Upper lobe of right lung (tissue), 1 donor: ENCODE measurements at places on chromosomes 3 and 15. TPM values are rescaled to one million over a fixed set of nuclear protein-coding genes. Genes with fewer than 3 reads are reported as not detected.
A peak's percentile ranks its signal among the peaks of the same experiment; 100 is the strongest.

STARD5 gene
- 5.4 TPM for total RNA-seq

DNA sequence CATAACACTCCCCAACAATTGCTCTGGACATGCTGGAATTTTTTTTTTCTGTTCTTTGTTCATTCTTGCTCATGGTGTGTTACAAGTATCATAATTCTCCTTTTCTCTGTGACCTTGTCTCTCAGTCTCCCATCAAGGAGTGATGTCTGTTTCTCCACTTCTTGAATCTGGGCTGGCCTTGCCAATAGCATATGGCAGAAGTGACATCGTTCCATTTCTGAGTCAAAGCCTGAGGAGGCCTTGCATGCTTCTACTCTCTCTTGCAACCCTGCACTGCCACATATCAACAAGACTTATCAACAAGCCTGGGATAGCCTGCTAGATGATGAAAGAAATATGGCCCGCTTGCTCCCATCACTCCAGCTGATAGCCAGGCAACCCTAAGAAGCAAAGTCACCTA is 8.9 kb upstream of the ADPGK start:
- H3K27me3 ChIP-seq, result no peaks in the 10 kb centered on the region
- no peak overlapping the region for H3K4me3 ChIP-seq
- no peak overlapping the region for H3K27ac ChIP-seq
- H3K4me1 ChIP-seq, result peaks cover 4% of the 10 kb centered on the region

GRCh38 chr3:39637807-39638206 is 170.3 kb downstream of the MOBP start:
- no peak for DNase-seq
- no peak overlapping the region for H3K4me3 ChIP-seq
- H3K36me3 ChIP-seq, result no peaks in the 10 kb centered on the region
- H3K27ac ChIP-seq, result no peak overlapping the region

GRCh38 chr3:50557915-50558314 is 9.6 kb downstream of the C3orf18 start:
- no peaks in the 10 kb centered on the region for H3K36me3 ChIP-seq
- DNase-seq, result no peak
- H3K27ac ChIP-seq, result no peak overlapping the region
- no peaks in the 10 kb centered on the region for H3K4me1 ChIP-seq
- H3K4me3 ChIP-seq, result no peak overlapping the region

HEXA gene
- total RNA-seq, result 185 TPM

DNA sequence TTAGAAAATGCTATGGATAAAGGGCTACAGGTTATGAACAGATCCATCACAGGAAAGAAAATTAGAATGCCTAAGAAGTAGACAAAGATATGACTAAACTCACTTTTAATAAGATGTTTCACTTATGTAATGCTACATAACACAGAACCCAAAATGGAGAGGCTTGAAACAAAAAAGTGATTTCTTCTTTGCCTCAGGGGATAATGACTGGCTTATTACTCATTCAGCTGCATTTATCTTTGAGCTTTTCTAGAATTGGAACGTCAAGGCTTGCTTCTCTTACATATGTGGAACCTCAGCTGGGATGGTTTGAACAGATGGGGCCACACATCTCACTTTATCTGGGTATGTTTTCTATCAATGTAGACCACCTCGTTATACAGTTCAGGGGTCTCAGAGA is 120.6 kb upstream of the EPHA3 start:
- H3K27me3 ChIP-seq, result no peaks in the 10 kb centered on the region
- H3K4me1 ChIP-seq, result no peaks in the 10 kb centered on the region
- no peak overlapping the region for H3K27ac ChIP-seq
- DNase-seq, result no peak
- no peak overlapping the region for H3K4me3 ChIP-seq

- no peak overlapping the region for H3K4me3 ChIP-seq
- H3K27ac ChIP-seq, result no peak overlapping the region
- DNase-seq, result no peak
- no peaks in the 10 kb centered on the region for H3K36me3 ChIP-seq
- peaks cover 20% of the 10 kb centered on the region for H3K4me1 ChIP-seq
These were observed 18.1 kb downstream of the CSPG4 start for GRCh38 chr15:75694241-75695182.

DNA sequence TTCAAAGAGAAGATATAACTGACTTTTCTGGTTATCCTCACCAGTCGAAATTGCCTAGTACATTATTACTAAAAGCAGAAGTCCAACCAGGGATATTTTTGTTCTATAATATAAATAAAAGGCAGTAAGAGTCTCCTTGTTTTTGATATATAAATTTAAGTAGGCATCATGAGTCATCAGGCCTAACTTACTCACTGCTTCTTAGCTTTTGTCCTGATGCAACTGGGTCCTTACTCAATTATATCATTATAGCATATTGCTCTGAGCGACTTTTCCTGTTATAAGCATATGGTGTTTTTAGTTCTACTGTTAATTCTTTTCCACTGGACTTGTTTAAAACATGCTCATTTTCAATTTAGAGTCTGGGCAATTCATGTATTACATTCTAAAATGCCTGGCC is 910.1 kb downstream of the MCTP2 start:
- no peaks in the 10 kb centered on the region for H3K27me3 ChIP-seq
- no peaks in the 10 kb centered on the region for H3K4me1 ChIP-seq
- H3K27ac ChIP-seq, result no peak overlapping the region
- no peaks in the 10 kb centered on the region for H3K36me3 ChIP-seq
- DNase-seq, result no peak

RTP4 gene
- 5.6 TPM for total RNA-seq

- no peak for DNase-seq
- peak overlapping the region; percentile 93 for H3K4me3 ChIP-seq
- H3K36me3 ChIP-seq, result peaks cover 18% of the 10 kb centered on the region
These were observed 1.5 kb upstream of the MYNN start for GRCh38 chr3:169771497-169772304.

DNA sequence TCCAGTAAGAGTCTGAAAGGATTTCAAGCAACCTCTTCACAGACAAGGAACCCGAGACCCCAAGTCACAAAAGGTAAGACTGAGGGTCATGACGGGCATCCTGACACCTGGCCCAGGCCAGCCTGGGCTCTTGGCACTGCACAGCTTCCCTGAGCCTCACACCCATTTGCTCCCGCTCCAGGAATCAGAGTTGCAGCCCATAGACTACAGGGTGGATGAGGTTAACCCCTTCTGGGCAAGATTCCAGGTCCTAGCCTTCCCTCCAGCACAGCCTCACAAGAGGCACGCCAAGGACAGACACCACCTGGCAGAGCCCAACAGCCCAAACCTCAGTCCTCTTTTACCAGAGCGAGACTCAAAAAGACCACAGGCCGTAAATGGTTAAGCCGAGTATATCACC is 36.2 kb downstream of the RBPMS2 start:
- no peaks in the 10 kb centered on the region for H3K27me3 ChIP-seq
- peaks cover 13% of the 10 kb centered on the region for H3K4me1 ChIP-seq
- DNase-seq, result no peak
- H3K27ac ChIP-seq, result peak overlapping the region; percentile 71
- H3K36me3 ChIP-seq, result no peaks in the 10 kb centered on the region

ERICH6 gene
- not detected for total RNA-seq

NRROS gene
- total RNA-seq, result 19.5 TPM

CCDC9B gene
- total RNA-seq, result 72.5 TPM

HIGD2B gene
- not detected for total RNA-seq

GRCh38 chr3:152365766-152366593 is 97.3 kb downstream of the MBNL1 start:
- H3K4me1 ChIP-seq, result peaks cover 12% of the 10 kb centered on the region
- H3K27me3 ChIP-seq, result no peaks in the 10 kb centered on the region
- H3K4me3 ChIP-seq, result no peak overlapping the region
- no peak overlapping the region for H3K27ac ChIP-seq
- H3K36me3 ChIP-seq, result no peaks in the 10 kb centered on the region
- DNase-seq, result no peak

DNA sequence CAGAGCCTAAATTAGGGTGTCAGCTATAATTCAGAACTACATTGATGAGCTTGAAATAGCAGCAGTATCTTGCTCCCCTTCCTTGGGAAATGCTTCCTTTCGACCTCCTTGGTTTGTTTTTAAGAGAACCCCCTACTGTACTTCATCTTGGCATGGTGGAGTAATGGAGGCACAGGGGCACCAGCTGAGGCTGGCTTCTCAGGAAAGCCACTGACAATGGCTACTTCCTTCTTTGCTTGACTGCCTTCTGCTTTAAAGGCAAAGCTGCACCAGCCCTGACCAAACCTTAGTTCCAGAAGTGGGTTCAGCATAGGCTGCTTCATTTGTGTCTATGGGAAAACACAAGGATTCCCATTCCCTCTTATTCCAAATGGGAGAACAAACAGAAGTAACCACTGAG is 1.5 kb upstream of the FBXL22 start:
- H3K27ac ChIP-seq, result no peak overlapping the region
- peaks cover 33% of the 10 kb centered on the region for H3K36me3 ChIP-seq
- DNase-seq, result no peak
- H3K4me1 ChIP-seq, result peaks cover 27% of the 10 kb centered on the region
- H3K27me3 ChIP-seq, result no peaks in the 10 kb centered on the region
- H3K4me3 ChIP-seq, result no peak overlapping the region

GABRR3 gene
- not detected for total RNA-seq
